ENCODE measurements at places on chromosomes 4 and X.

DNA sequence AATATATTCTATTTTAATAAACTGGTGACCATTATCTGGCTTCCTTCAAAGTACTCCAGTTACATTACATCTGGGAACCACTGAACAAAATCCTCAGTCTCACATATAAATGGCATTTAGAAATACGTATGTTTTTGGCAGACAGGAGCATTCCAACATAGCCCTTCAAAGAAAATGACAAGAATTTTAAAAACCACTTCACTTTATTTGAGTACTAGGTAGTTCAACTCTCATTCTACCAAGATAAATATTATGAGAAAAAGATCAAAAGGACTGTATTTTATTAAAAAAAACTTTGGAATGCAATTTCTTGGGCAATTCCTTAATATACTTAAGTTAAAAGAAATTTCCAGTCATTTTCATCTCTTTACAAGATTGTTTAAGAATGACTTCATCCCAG is 17.6 kb downstream of the TNIP3 start:
- peak; percentile 25 for DNase-seq

- DNase-seq: no peak
Measured at GRCh38 chr4:112513971-112514646, 1.9 kb downstream of the NEUROG2 start.

DNA sequence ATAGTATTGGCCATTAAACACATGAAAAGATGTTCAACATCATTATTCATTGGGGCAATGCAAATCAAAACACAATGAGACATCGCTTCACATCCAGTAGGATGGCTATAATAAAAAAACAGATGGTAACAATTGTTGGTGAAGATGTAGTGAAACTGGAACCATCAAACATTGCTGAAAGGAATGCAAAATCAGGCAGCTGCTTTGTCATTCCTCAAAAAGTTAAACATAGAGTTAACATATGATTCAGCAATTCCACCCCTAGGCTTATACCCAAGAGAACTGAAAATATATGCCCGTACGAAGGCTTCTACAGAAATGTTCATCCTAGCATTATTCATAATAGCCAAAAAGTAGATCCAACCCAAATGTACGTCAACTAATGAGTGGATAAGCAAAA is 144.0 kb upstream of the NAP1L5 start:
- peak; percentile 83 for DNase-seq

DNA sequence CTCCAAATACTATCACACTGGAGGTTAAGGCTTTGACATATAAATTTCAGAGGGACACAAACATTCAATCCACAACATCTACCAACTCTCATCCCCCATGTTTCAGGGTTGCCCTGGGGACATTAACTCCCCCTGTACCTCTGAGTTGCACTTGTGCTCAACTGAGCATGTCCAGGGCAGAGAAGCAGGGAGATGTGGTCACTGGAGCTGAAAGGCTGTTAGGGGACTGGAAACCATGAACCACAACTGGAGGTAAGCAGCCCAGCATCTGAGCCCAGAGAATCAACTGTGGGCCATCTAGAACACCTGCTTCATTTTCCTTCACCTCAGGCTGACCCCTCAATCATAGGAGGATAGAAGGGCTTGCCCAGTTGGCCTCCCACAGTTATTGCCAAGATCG is 641.1 kb downstream of the MID1IP1 start:
- DNase-seq: no peak

GRCh38 chr4:113834298-113834697 is 72.8 kb upstream of the CAMK2D start:
- no peak for DNase-seq

- peak; percentile 53 for DNase-seq
Measured at GRCh38 chr4:120858776-120859175, 63.8 kb downstream of the PRDM5 start.

DNA sequence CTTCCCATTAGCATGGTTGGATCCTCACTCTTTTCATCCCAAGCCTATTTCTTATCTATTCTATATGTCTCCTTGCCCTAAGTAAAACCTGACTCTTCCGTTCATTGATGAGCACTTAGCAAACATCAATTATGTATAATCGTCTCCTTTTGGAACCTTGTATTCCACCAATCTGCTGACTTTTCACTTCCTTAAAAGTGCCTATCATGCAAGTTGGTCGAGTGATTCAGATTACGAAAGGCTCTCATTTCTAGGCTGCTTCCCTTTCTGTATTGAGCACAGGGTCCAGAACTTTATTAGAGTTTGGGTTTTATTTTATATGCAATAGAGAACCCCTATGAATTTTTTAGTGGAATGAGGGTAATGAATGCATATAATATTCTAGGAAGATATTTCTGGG is 27.1 kb upstream of the ALB start:
- DNase-seq: no peak

DNA sequence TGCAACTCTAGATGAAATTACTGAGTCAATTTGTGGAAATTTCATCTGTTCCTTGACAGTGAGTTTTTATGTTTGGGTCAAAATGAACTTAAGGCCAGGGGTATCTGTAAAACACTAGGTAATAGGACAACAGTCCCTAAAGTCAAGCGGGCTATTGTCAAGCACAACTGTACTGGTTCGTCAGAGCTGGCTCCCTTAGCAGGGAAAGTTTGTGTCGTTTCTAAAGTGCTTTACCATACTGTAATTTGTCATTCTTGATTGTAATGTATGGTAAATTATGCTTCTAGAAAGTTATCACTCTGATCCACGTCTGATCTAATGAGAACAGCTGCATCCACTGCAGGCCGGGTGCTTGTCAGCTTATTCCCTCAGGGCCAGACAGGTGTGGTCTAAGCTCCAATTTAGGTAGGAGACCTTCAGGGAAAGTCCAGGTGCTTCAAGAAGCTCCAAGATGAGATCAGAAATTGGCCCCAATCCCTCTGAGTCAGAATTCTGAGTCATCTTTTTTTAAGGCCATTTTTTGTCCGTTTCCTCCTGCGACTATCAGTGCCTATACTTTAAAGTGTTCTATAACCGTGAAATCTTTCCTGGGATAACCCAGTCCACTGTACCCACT is 92.2 kb downstream of the PALLD start:
- peak; percentile 78 for DNase-seq
